ENCODE measurements at places on chromosomes 3 and 15. TPM values are rescaled to one million over a fixed set of nuclear protein-coding genes. Genes with fewer than 3 reads are reported as not detected.

The CAND2 gene
- polyA plus RNA-seq, result 35.6 TPM

The ISLR gene
- 131 TPM for polyA plus RNA-seq

The ACAD9 gene
- 28.5 TPM for polyA plus RNA-seq

The DUOX1 gene
- polyA plus RNA-seq, result 5.1 TPM

DNA sequence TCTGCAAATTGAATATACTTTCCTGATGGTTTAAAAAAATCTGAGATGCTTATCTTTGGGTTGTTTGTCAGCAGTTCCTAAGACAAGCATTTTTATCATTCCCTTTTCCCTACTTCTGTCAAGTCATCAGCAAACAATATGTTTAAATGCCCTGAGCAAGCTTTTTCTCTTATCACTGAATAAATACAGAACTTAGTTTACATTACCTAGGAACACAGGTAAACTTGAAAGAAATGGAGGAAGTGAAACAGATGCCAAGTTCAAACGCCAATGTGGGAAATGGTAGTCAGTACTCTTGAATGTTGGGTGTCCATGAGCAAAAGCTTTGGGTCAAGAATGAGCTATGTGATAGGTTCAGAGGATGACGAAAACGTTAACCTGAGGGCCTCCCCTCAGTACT lies 17.2 kb upstream of the TCAIM start:
- DNase-seq, result no peak

DNA sequence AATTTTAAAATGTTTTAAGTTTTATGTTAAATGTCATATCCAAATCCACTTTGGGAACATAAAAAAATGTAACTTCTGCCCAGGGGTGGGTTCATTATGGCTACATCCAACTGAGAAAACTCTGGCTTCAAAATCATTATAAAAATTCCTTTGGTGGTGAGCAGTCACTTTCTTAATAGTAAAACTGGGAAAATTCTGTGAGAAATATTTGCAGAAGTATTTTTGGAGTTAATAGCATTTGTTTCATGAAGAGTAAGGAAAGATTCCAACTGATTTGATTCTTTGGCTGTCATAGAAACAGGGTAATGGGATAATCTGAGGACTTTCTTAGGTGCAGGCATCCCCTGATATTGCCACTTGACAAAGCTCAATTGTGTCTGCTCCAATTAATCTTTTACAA lies 38.8 kb downstream of the CPA3 start:
- no peak for DNase-seq

DNA sequence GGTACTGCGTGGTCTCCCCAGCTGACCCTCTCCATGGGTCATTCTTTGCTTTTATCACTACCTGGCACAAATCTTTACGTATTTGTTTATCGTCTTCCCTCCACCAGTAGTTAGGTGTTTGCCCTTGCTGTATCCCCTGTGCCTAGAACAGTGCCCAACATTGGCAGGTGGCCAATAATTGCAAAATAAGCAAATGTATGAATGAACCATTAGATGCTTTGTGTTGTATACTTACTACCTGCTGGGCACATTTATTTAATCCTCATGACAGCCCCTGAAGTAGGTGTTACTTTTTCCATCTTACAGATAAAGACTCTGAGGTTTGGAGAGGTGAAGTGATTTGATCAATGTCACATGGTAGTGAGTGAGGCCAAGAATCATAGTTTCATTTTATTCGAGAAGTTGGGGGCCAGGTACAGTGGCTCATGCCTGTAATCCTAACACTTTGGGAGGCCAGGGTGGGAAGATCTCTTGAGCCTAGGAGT lies 2.0 kb upstream of the TWF2 start:
- no peak for DNase-seq

Data from muscle of back (tissue), 13 donors.